ENCODE measurements at places on chromosomes 3 and 15.

DNA sequence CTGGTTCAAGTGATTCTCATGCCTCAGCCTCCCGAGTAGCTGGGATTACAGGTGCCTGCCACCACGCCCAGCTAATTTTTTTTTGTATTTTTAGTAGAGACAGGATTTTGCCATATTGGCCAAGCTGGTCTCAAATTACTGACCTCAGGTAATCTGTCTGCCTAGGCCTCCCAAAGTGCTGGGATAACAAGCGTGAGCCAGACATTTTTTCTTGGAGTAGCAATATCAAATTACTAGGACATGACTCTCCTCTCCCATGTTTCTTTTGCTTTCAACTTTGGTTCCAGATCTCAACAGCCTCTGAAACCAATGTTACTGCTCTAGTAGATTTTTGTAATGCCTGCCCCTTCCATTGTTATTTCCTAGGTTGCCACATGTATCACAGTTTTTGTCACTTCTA, 462.0 kb downstream of the GBE1 start:
- DNase-seq = no peak

- DNase-seq = peak; percentile 20
Observed at GRCh38 chr3:160755776-160756304, at the start of gene PPM1L. PPM1L (plus strand) TSS chr3:160756231.

- no peak for DNase-seq
Observed at GRCh38 chr3:71397046-71397445, 186.5 kb downstream of the FOXP1 start.

DNA sequence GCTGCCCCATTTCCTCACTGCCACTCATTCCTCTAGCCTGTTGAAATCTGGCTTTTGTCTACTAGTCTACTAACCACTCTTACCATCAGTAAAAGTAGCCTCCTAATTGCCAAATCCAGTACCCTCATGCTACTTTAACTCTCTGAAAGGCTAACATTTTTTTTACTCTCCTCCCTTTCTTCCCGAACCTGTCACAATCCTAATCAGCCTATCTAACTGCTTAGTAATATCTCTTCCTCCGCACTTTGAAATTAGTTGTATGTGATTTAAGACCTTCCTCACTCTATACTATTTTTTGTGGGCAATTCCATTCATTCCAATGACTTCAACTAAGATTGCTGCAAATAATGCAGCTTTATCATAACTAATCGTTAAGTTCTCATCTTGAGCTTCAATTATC, 3.7 kb downstream of the SENP7 start:
- DNase-seq = no peak

DNA sequence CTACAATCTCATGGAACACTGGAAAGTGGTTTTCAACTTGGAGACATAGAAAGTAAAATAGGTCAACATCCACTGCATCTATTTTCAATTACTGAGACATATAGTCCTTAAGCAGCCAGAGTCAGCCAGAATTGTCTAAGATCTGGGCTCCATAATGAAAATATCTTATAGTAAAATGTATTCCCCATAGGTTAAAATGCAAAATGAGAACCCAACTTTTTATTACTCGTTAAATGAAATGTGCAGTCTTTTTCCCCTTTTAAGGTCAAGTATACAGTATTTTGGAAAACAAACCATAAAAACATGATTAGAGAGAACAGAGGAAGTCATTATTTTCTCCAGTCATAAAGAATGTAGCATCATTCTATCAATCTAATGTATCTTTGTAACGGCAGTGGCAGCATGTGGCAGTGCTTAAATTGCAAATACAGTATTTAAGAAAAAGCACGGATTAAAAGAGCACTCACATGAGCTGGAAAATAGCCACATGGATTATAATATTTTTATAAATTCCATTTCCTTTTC, 64.4 kb upstream of the CPB1 start:
- DNase-seq = no peak

- DNase-seq = no peak
Observed at GRCh38 chr3:5002174-5002870, 23.1 kb downstream of the BHLHE40 start.

GRCh38 chr3:123449102-123449996, 459 bp upstream of the ADCY5 start:
- no peak for DNase-seq

DNA sequence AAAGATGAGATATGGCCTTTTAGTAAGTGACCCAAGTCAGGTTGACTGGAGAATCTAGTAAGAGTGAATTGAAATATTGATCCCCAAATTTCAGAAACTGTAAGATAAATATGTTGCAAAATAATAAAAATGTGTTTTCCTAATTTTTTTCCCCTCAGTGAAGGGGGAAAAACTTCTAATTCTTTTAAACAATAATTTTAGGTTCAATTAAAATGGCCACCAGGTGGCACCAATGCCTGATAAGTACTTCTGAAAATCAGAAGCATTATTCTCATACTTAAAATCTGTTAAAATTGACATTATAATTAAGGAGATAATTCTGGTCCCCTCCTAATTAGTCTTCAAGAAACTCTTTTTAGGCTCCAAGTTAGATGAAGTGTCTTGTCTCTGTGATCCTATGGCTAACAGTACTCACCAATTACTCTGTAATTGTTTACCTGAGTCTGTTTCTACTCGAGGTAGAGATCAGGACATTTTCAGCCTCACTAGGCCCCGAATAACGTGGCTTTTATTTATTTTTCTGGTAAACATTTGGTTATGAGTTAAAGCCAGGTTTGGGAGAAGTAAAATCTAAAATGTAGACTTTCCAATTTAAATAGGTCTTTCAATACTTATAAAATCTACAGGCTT, 52.6 kb downstream of the NMD3 start:
- no peak for DNase-seq

DNA sequence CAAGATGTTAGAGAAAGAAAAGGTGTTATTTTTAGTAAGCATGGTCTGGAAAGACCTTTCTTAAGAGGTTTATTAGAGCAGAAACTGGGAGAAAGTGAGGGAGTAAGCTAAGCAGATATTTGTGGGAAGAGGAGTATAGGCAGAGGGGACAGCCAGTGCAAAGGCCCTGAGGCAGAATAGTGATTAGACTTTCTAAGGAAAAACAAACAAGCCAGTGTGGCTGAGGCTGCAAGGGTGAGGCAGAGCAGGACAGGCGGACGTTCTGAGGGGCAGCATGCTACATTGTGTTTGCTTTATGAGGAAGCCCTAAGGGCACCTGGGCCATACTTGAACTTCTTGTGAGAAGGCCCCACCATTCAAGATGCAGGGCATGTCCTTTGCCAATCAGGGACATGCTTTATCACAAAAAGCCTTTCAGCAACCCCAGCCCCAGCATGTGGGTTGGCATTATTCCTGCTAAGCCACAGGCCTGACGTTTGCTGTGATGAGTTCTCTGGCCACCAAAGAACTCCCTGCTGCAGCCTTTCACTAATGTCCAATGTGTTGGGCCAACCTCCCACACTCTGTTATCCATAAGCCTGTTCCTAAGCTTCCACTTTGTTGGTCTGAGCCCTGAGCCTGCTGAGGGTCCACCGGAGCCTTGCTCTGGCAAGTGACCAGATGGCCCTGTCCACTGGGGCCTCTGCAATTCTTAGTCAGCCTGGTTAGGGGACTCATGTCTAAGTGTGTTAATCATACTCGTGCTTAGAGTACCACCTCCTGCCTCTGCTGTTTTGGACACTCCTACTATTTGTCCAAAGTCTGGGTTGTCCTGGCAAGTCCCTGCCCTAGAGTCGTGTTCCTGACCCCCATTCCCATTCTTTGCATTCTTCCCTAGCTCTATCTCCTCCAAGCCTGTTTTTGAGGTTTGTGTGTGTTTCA, 209.9 kb upstream of the CTNNB1 start:
- DNase-seq = no peak

DNA sequence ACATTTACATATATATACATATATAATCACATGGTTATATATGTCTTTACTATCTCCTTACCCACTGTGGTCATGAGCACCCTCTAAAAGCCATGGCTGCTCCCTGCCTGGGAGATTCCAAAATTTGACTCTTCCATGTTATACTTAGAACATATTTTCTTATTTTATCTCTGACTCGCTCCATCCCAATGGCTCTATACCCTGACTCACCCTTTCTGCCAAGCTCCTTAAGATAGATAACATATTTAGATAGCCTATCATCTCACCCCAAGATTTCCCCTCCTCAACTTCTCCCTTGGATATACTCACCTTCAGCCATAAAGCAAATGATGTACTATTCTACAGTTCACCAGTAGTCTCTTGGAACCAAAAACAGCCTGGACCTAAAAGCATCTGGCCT, 65.1 kb downstream of the CD200R1L start:
- DNase-seq = no peak

DNA sequence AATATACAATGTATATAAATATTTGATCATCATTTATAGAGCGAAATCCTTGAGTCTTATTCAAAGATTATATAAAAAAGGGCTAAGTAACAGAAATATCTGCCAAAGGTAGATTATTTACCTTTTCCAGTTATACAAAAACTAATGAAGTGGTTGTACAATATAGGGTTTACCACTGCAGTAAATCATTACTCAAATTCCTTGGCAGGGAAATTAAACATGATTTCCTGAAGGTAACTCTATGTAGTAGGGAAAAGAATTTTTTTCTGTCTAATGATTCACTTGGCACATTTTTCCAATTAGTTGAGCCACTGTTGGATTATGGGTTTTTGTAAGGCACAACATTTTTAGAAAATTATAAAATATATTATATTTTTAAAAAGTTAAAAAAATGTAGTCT, 129.6 kb downstream of the NR2F2 start:
- DNase-seq = no peak

GRCh38 chr3:60064210-60065178, 1014.7 kb upstream of the CFAP20DC start:
- no peak for DNase-seq

DNA sequence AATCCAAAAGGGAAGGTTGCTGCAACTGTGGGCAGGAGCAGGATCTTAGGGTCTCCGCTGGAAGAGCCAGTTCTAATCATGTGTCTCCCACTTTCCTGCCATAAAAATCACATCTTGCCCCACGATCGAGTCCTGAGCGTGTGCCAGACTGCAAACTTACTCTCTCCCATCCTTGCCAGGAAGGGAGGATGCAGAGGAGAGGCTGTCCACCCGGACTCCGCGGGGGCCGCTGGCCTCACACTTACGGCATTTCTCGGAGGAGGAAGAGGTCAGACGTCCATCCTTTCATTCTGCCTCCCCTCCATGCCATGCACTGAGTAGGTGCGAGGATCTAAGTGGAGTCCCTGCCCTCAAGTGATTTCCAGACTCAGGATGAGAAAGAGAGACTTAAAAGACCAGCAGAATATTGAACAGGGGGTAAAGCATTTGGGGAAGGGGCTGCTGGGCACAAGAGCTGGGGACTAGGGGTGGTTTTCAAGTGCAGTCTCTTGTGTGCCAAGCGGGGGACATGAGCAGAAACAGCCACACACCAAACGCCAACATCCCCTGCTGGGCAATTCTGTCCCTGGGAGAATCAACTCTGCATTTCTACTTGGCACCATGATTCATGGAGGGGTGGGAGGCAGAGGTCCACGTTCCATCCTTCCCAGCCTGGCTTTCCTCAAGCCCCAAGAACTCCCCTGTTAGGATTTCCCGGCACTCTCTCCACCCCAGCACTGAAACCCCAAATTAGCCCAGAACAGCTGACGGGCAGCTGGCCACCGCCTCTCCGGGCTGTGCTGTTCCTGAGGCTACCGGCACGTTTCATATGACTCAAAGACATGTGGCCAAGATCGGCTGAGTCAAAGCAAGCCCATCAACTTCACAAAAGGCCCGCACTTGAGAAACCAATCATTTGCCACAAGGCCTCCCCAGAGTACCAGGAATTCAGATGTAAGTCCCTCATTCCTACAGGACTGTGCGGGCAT, 11.6 kb downstream of the OXTR start:
- no peak for DNase-seq

DNA sequence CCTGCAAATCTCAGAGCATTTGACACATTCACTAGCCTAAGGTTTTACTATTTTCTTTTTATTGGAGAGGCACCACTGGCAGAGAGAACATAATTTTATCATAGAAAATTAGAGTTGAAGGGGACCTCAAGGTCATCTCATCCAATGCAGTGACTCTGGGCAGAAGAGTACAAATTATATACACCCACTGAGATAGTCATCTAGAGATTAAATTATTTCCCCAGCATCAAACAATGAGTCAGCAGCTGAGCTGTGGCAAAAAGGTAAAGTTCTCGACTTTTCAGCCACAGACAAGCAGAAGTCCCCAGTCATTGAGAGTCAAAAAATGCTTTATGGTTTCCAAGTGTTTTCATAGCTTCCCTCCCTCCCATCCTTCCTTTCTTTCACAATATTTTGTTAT, 39.3 kb upstream of the SEMA6D start:
- no peak for DNase-seq
